ENCODE measurements at places on chromosomes 6 and 20.

DNA sequence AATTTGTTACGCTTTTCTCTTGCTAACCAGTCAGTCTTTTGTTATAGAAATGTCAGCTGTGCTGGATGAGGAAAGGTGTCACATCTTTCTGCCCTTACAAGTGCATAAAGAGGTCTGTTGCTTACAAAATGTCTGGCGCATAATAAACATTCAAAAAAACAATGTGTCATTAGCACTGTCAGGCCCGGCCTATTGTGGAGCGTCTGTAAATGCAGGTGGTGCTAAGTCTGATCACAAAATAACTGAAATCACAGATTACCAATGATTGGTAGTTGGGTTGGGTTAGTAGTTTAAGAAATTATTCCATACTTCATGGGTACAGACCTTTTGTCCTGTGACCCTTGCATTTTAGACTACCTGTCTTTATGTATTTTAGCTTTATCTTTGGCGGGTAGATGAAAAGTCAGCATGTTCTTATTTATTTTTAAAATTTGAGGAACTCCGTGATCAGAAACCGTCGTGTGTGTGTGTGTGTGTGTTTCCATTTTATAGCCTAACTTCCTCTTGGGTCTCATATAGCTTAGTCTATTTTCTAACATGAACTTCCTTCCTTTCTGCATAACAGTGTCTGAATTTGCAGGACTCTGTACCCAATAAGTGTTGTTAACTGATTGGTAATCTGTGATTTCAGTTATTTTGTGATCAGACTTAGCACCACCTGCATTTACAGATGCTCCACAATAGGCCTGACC is 88.1 kb upstream of the IFNGR1 start:
- no peak for DNase-seq

GRCh38 chr20:44701118-44701857 is 13.9 kb upstream of the CCN5 start:
- no peak for DNase-seq

- no peak for DNase-seq
Observed at GRCh38 chr6:112268654-112269053, 14.3 kb upstream of the LAMA4 start.

GRCh38 chr20:34983995-34984735 is 28.5 kb downstream of the MYH7B start:
- no peak for DNase-seq

GRCh38 chr6:10532392-10532791 is 11.2 kb downstream of the GCNT2 start:
- no peak for DNase-seq

GRCh38 chr20:50459124-50459918 is 50.9 kb upstream of the PTPN1 start:
- no peak for DNase-seq

GRCh38 chr20:2108987-2109386 is 7.4 kb downstream of the STK35 start:
- no peak for DNase-seq

DNA sequence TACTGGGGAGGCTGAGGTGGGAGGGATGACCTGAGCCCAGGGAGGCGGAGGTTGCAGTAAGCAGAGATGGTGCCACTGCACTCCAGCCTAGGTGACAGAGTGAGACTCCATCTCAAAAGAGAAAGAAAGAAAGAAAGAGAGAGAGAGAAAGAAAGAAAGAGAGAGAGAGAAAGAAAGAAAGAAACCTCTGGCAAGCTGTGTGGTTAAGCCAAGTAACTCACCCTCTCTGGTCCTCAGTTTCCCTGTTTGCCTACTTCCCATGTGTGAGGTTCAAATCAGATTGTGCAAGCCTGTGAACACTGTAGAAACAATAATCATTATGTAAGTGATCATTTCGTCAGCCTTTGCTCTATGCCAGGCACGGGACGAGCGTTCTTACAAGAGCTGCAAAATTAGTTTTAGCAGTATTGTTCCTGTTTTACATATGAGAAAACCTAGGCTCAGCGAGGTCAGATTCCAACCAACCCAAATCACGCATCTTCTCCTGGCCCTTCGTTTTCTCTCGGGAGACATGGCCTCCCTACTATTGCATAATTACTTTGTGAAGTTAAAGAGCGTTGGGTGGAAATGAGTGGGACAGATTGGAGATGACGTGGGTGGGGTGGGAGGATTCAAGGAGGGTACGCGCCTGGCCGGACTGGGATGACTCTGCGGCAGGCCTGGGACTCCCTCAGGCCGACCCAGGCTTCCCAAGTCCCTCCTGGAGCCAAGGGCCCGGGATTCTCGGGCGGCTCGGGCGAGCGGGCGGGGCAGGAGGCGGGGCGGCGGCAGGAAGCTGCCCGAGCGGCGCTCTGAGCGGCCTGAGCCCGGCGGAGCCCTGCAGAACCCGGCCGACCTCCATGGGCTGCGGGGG is at the start of gene SNX21:
SNX21 (plus strand) TSS at position 770 of the 853 bp plus-strand sequence. CDS start 121 bp downstream, outside the sequence.
- DNase-seq, result peak; percentile 17

DNA sequence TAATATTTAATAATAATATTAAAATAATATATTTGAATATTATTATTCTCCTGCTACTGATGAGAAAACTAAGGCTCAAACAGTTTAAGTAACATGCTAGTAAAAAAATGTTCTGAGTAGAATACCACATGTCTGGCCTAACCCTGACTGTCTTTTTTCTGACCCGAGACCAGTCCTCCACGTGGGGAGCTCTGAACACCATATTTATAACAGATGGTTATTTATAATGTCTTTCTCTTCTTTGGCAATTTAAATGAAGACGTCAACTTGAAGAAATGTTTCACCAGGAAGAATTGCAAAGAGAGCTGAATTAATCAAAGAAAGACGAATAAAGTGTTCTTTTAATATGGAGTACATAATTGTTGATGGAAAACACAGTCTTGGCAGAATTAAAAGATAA is 82.0 kb downstream of the SLC22A3 start:
- no peak for DNase-seq

DNA sequence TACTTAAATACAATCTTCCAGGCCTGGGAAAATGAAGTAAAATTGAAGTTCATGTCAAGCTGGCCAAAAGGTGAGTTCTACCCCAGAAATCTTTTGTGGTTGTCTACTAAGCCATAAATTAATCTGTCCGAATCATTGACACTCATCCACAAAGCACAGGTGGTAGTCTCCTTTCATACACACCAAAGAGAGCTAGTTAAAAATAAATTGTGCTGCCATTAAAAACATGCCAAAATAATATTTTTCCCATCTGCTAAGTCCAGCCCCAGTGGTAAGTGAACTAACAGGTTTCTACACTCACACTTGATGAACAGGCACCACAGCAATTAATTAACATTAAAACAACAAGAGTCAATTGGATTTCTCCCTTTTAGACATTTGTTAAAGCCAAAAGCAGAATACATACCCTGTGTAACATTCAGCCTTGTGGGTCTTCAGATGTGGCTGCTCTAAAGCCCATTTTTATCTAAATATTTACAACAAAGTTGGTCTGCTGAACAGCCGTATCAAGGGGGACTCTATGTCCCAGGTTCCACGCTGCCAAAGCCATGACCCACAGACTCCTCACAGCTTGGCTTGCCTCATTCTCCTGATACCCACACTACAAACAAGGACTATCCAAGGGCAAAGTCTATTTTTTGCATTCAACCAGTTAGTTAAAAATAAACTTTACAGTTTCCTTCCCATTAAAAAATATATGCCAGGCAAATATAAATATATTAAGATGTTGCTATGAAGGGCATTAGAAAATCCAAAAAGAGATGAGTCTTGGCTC is 490.4 kb downstream of the BMP2 start:
- DNase-seq, result no peak

GRCh38 chr20:60352596-60352995 is 394.4 kb downstream of the CDH26 start:
- no peak for DNase-seq

DNA sequence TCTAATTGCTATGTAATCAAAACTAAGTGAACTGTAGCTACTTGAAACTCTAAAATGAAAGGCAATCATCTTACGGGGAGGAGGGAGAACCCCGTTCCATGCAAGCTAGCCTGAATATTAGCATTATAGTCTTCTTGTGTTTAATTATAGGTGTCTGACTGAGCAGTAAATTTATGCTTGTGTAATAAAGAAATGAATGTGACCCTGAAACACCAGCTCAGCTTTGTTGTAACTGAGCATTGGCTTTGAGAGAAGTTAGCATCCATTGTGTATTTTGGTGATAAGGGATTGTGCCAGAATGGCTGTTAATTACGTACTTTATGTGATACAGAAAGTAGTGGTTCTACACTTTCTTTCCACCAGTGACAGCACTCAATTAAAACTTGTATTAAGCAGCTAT is 86.9 kb downstream of the QKI start:
- no peak for DNase-seq

DNA sequence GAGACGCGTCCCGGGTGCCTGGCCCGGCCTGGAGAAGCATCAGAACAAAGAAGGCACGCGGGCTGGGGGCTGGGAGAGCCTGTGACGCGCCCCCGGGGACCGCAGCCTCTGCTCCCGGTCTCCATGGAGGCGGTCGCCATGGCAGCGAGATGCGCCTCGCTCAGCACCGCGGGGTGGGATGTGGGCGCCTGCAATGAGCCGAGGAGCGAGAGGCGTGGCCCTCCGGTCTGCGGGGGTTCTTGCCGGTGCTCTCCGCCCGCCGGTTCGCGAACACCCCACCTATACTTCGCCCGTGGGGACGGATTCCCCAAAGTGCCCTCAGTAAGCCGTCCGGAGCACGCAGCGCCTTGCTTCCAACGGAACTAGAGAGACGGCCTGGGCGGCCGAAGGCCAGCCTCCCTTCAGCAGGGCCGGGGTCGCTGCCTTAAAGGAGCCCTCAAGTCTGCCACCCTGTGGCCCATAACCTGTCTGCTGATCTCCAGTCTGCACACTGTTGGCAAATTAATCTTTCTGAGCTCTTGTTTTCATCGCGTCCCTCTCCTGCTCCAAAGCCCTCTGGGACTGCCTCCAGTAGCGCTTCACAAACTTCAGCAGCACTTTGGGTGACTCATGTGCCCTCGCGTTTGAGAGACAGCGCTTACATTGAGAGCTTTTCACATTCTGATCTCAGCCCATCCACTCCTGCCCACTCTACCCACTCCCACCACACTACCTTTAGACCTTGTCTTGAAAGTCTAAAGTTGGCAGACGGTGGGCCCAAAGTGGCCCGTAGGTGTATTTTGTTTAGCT is 983 bp upstream of the ADISSP start:
- peak; percentile 84 for DNase-seq

- no peak for DNase-seq
Observed at GRCh38 chr6:18392346-18392877, 5.3 kb downstream of the RNF144B start.

GRCh38 chr6:32947552-32948465 is 5.1 kb downstream of the HLA-DMA start:
- peak; percentile 28 for DNase-seq

- no peak for DNase-seq
Observed at GRCh38 chr6:26028746-26029569, 58.3 kb upstream of the HFE start.

DNA sequence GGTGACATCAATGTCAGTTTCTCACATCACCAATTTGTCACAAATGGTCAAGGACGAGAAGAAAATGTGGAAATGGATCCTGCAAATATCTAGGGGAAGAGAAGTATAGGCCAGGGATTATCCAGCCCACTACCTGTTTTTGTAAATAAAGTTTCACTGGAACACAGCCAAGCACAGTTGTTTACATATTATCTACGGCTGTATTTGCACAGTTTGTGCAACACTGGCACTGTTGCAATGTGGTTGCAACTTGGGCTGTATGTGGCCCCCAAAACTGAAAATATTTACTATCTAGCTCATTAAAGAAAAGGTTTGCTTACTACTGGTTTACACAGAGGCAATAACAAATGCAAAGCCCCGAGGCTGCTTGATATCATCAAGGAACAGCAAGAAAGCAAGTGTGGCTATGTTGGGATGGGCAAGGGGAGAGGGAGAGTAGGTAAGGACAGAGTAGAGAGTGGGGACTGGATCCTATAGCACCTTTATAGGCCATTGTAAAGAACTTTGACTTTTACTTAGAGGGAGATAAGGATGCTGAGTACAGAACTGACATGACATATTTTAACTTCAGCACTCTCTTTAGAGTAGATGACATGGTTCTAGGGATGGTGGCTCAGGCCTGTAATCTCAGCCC is 11.8 kb upstream of the STXBP5 start:
- no peak for DNase-seq
